Kidney tubule cell (primary cell): ENCODE measurements at places on chromosomes 1 and 21.

DNA sequence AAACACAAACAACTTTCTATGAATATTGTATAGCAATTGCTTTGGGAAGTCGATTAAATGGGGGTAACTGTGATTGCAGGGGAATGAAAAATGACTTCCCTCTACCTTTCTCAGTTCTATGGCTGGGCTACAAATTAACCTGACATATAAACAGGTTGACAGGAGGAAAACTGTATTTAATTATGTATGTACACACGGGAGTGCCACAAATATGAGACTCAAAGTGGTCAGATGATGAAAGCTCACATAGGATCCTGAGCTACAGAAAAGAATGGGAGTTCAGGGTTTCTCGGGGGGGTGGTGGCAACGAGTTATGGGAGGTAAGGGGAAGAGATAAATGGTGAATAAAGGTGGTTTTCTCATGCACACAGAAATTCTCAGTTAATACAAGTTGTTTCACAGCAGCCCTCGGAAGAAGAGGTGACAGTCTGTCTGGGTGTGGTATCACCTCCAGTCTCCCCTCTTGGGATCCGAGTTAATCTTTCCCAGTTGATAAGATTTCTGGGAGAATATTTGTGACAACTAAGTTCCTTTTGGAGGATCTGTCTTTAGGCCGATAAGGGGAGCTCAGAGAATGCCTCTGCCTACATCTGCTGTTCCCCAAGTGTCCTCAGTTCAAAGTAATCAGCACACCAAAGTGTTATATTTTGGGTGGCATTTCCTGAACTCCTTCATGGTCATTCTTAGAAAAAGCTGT, 26.3 kb downstream of the GADD45A start:
- no peak for DNase-seq

DNA sequence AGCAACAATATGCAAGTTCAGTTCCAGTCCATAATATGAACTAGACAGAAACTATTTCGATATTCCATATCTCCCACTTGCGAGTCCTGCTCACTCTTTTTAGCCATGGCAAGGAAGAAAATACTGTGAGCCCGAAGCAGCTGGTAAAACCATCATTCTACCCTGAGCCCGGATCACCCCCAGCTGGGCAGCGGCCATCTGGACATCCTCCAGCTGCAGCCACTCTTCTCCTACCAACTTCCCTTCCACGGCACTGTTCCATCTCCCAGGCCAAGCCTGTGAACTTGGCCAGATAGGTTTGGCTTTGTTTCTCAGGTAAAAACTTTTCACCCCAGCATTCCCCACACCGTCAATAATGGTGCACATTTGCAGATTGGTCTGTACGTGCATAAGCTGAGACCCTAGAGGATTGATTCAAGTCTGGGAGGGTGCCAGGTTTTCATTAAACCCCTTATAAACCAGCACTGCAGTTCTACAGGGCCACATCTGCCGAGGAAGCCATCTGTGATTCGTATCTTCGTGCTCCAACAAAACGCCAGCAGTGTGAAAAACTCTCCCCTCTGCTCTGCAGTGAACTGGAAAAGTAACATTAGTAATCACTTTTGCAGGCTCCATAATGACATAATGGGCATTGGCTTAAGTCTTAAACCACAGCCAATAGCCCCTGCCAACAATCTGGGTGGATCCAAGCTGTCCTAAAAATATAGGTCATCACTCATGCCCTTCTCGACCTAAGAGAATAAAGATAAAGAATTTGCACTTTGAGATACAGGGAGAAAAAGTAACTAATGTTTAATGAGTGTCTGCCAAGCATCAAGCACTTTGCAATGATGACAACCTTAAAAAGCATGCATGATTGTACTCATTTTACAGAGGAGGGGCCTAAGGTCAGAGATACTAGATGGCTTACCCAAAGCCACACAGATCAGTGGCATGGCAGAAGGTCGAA, 205.1 kb downstream of the PLPP3 start:
- peak; percentile 57 for DNase-seq

- no peak for DNase-seq
These were observed 39.2 kb downstream of the RUNX3 start for GRCh38 chr1:24890887-24891286.

DNA sequence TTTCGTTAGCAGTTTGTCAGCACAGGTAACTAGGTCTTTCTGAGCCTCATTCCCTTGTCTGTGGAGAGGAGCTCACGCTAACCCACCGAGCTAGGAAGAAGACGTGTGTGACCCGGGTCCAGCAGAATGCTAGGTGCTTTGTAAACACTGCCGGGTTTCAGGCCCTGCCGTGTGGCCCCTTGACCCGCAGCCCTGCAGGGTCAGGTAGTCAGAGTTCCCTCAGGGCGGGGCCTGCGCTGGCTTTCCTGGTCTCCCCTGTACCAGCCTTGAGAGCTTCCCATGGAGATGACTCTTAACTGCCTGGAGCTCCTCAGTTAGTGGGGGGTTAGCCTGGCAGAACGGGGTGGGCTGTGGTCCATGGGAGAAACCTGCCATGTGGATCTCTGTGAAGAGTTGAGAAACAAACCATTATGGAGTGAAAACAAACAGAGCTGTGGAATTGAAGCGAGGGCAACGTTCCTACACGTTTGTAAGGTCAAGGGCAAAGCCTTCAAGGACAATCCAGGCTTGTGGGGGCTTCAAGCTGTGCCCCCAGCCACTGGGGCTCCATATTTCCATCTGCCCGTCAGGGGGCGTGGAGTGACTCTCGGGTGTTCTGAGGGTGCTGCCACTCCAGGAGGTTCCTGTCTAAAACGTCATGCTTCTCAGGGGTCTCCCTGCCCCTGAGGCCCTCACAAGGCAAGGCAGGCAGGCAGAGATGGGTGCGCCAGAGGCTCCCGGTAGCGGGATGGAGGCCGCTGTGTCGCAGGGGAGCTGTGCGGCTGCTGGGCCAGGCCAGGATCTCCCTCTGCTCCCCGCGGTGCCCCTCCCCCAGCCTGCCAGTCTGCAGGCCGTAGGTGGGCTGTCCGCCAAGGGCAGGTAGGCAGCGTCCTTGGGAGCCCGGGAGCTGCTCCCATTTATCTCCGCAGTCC, 23.8 kb downstream of the LHX4 start:
- no peak for DNase-seq

GRCh38 chr1:219555806-219556205, 57.1 kb downstream of the ZC3H11B start:
- peak; percentile 6 for DNase-seq

DNA sequence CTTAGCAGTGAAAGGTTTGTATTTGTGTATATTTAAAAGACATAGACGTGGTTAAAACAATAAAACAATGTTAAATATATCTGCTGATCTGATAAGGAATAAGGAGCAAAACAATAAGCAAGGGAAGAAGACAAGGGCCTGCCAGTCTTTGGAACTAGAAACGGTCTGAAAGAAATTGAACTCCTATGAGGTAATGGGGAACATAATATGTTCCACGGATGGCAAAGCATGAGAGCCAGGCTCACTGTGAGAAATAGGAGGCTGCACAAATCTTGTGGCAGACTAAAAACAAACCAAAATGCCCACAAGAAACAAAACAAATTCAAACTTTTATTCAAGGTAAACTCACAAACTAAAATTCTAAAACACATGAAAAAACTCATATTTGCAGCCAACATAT, 150.5 kb downstream of the NTMT2 start:
- DNase-seq = no peak

DNA sequence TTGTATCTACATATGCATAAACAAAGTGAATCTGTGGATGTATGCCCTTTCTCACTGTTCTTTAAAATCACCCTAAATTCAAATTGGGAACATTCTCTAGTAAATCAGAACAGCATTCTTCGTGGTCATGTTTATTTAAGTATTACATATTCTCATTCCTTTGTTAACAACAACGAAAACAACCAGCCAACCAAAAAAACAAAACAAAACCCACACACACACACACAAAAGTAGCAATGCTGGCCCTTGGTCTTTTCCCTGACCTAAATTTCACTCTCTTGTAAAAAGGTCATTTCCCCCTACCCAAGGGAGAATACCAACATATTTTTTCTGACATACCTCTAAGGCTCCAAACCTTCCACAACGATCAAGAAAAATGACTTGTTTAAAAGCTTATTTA, 102.6 kb downstream of the NRIP1 start:
- no peak for DNase-seq

GRCh38 chr1:21916447-21917238, 20.5 kb downstream of the HSPG2 start:
- DNase-seq = no peak

GRCh38 chr1:86084998-86085397, 71.6 kb downstream of the COL24A1 start:
- DNase-seq = no peak

DNA sequence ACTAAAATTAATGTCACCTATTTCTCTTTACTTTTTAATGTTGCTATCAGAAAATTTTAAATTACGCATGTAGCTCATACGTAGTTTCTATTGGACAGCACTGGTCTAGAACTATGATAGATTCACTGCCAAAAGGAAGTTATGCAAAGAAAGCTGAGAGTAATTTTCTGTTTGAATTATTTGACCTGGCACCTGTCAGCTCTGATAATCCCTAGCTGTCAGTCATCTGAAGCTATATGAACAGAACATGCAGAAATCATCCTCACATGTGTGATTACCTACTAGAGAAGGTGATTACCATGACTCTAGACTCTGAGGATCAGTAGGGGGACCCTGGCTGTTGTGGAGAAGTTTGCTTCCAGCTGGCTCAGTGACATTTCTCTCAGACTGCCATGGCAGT, 40.8 kb downstream of the F5 start:
- DNase-seq = no peak

GRCh38 chr21:31264574-31264973, 79.5 kb downstream of the TIAM1 start:
- no peak for DNase-seq

DNA sequence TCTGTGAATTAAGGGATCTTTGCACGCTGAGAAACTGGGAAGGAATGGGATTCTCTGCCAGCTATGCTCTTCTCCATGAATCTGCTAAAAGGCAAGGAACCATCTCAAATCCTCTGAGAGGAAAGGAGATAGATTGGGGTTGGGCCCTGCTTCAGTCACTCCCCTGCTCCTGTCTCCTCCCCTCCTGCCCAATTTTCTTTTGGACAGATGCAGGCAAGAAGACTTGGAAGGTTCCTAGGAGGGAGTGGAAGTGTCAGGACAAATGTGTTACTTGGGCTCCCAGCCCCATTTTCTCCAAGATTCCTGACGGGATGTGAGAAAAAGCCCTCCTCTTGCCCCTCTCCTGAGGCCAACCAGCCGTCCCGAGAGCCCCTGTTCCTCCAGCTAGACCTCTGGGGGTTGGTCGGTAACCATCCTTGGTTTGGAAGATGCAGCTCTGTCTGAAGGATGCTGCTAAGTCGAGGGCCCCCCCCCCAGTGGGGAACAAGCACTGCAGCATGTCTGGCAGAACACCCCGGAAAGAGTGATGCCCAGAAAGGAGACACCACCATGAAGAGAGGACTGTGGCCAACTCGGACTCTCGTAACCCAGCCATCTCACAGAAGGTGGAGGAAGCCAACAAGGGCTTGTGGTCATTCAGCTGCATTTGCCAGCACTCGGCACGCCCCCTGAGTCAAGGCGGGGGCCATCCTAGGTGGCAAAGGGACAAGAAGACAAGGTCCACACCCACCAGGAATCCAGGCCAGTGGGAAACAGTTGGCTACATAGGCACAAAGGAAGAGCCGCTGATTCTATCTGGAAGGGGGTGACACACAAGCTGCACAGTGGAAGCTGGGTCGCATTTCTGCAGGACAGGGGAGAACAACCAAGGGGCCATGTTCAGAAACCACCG, 43.7 kb downstream of the CDK18 start:
- DNase-seq = no peak

- DNase-seq = peak; percentile 28
These were observed 480 bp downstream of the DPYD start for GRCh38 chr1:97920276-97920831.

DNA sequence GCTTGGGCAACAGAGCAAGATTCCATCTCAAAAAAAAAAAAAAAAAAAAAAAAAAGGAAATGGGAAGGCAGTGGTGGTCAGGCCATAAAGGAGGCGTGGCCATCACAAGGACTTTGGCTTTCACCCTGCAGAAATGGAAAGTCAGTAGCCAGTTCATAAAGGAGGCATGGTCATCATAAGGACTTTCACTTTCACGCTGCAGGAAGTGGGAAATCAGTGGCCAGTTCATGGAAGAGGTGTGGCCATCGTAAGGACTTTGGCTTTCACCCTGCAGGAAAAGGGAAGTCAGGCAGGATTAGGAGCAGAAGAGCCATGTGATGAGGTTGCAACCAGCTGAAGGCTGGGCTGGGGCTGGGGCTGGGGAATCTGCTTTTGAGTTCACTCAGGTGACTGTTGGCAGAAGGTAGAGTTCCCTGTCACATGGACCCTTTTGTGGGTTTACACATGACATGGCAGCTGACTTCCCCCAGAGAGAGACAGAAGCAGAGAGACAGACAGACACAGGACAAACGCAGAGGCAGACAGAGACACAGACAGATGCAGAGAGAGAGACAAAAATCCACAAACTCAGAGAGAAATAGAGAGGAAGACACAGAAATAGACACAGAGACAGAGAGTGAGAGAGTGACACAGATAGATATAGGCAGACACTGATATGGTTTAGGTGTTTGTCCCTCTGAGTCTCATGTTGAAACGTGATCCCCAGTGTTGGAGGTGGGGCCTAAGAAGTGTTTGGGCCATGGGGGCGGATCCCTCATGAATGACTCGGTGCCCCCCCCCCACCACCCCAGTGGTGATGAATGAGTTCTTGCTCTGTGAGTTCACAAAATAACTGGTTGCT, 263.9 kb upstream of the KAZN start:
- DNase-seq = peak; percentile 10

DNA sequence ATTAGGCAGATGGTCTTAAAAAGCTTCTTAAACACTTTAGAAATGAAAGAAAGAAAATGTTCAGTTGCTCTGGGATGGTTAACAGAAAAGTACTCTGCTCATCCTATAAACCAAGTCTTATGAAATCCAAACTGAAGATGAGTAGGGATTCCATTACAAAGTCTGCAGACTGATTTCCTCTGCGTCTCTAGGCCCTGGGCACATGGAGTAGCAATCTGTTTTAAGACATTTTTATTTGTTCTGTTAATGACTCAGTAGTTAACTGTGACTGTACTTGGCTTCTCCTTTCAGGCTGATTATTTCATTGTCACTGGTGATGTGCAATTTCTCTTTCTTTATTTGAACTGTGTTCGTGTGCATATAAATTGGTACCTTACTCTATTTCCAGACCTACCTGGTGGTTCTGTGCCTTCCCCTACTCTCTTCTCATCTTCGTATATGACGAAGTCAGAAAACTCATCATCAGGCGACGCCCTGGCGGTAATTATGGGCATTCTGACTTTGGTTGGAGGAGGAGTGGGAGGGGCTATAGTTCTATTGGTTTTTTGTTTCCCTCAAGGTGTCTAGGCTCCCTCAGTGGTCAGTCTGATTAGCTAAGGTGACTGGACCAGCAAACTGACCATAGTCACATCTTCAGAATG, 30.6 kb downstream of the ATP1A1 start:
- no peak for DNase-seq

GRCh38 chr1:156097499-156098178, 15.4 kb upstream of the MEX3A start:
- no peak for DNase-seq

DNA sequence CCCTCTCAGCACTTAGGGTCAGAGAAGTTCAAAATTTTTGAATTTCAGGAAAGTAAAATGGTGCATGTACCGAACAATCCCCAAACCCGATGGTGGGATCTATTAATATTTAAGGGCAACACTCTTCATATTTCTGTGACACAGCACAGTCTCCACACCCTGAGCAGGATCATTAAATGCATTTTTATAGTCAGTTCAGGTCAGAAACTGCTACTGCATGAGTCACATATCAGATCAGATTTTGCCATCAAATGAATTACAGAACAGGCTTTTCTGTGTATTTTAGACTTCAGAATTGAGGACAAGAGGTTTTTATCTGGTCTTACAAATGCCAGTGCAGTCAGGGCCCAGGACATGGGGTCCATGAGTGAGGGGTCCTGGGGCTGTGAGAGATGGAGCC, 79.2 kb downstream of the RIPK4 start:
- no peak for DNase-seq

GRCh38 chr21:38804789-38805327, 871 bp upstream of the ETS2 start:
- peak; percentile 83 for DNase-seq
